ENCODE measurements at places on chromosomes 1 and 21. TPM values are rescaled to one million over a fixed set of nuclear protein-coding genes. Genes with fewer than 3 reads are reported as not detected.

DNA sequence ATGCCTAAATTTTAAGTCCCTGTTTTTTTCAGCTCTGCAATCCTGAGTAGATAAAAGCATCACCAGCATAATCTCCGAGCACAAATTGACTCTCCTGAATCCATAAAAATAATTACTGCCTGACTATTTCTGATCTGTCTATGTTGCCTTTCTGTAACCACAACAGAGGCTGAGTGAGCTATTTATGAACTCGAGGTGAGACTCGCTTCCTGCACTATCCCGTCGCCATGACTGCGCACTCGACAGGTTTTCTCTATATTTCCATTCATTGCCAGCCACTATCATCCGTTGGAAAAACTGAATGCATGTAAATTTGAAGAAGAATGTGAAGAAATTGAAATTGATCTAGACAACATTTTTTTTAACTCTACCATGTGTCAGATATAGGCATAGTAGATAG is 897.2 kb downstream of the ADGRL2 start:
- DNase-seq, result no peak

DNA sequence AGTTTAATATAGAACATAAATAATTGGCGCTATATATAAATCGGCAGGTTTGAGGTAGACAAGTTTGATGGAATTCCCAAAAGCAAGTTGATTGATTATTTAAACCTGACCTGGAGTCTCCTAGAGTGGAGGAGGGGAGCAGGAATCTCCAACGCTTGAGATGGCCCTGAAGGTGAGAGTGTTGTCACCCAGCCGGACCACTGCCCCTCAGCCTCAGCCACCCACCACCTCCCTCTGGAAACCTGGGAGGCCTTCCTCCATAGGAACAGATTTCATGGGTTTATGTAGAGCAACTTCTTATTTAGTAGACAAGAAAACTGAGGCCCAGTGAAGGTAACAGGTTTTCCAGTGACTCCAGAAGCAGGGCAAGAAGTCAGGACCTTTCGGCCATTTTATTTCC is 389.5 kb downstream of the KIF26B start:
- DNase-seq, result no peak

DNA sequence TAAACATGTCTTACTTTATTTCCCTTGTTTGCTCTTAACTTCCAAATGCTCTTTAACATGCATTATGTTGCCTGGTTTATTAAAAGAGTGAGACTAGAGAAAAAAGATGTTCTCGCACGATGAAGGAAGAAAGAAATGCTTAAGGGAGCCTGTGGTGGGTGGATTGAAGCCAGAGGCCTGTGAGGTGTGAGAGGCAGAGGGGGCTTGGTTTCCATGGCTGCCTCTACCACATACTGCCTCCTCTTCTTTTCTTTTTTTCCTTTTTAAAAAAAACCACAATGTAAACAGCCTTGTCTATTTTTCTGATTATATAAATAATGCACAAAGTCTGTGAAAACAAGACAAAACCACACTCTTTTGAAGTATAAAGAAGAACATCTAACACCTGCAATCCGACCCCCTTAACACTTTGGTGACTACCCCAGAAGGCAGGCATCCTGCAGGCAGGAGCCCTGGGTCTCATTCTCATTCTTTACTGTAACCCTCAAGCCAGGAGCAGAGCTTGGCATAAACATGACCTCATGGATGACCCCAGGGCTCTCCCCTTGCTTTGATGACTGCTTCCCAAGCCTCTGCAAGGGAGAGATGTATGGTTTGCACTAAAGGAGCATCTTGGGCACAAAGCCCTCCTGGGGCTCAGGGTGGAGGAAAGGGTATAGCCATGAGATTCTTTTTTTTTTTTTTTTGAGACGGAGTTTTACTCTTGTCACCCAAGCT is 10.1 kb upstream of the PARP1 start:
- no peak for DNase-seq

DNA sequence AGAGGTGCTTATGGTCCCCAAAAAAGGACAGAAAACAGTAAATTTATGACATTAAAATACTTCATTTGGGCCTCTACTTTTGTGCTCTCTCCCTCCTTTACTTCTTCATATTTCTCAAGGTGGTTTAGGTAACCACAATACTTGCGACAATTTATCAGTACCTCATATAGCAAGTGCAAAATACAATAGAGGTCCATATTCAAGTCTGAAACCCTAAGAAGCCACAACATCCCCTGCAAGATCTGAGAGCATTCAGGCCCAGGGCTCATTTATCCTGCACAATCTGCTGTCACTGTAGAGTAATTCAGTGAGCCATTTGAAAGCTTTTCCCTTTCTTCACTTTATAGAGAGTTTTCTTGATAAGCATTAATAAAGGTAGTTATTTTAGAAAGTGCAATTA is 24.2 kb upstream of the ATP6V1G3 start:
- no peak for DNase-seq

GRCh38 chr1:98112626-98113025 is 191.8 kb upstream of the DPYD start:
- no peak for DNase-seq

DNA sequence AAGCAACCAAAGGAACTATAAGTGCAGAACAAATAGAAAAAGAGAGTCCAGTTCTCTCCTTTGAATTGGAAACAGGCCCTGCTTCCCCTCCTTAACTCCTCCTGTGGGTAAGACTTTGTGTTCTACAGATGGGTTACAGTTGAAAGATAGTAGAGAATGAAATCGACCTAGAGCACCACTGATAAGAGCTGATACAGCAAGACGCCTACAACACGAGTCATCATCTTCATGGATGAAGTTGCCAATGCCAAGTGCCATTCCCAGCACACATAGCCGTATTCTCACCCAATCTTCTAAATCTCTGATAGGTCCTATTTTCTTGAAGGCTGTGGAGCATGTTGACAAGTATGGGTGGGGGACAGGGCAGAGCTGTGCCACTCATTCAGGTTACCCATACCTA is 99.8 kb upstream of the CAMK1G start:
- DNase-seq, result no peak

GRCh38 chr1:48333316-48333715 is 110.8 kb downstream of the SLC5A9 start:
- no peak for DNase-seq

- no peak for DNase-seq
Observed at GRCh38 chr1:221138516-221138915, 259.3 kb downstream of the HLX start.

DNA sequence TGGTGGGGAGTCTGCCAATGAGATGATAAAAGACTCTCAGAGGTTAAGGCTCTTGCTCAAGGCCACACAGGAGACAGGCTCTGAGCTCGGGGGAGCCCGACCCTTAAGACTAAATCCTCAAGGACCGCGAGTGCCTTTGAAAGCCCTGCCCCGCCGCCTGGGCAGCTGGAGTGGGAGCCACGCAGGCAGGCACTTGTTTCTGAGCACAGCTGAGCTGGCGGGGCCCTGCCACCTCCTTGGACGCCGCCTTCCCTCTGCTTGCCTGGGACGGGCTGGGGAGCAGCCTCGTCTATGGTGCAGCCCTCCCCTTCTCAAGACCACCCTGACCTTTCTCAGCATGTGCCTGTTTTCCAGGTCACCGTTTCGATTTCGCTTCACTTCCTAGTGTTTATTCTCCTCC is 169.3 kb downstream of the CAMTA1 start:
- peak; percentile 66 for DNase-seq

DNA sequence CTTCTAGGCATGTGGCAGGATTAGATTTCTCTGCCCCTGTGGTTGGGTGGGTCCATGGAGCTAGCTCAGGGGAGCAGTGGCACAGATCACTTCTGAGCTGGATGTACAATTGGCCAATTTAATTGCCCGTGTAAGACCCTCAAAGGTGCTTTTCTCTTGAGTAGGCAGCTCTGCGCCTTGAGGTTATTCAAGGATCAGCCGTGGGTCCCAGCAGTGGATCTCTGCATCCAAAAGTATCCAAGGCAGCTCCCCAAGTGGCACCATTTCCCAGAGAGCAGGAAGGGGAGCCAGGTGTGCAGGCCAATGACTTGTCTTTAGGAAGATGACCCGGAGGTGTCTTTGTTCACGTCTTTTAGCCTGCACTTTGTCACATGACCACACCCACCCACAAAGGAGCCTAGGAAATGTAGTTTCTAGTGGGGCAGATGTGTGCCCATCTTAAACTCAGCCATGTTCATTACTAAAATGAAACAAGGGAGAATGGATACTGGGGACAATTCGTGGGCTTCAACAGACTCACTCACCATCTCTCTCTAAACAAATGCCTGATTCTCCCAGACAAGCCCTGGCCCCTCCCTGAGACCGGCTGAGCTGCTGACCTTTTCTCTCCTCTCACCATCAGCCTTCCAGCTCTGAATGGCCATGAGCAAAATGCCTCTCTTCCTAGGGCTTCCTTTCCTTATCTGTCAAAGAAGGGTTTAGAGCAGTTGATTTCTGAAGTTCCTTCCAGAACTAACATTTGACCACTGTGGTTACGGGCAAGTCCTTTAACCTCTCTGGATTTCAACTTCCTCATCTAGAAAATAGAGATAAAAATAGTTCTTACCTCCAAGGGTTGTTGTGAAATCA is 41.4 kb upstream of the TENT5C start:
- peak; percentile 13 for DNase-seq

- DNase-seq, result no peak
Observed at GRCh38 chr1:202821467-202821866, 10.7 kb downstream of the PCAT6 start.

DNA sequence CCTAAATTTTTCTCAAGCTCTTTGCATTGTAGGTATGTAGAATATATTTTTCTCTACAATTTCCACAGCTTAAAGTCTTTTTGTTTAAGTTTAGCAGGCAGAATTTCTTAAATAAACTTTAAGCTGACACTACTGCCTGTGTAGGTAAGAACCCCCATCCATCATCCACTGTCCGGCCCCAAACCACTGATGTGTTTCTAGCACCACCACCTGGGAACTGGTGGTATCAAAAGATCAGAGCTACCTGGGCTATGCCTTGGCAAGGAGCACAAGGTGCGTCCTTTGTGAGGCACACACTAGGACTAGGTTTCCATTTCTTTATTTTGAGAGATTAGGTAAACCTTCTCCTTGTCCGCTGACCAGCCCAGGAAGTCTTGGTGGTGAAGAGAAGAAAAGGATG is 10.5 kb upstream of the LELP1 start:
- peak; percentile 68 for DNase-seq

DNA sequence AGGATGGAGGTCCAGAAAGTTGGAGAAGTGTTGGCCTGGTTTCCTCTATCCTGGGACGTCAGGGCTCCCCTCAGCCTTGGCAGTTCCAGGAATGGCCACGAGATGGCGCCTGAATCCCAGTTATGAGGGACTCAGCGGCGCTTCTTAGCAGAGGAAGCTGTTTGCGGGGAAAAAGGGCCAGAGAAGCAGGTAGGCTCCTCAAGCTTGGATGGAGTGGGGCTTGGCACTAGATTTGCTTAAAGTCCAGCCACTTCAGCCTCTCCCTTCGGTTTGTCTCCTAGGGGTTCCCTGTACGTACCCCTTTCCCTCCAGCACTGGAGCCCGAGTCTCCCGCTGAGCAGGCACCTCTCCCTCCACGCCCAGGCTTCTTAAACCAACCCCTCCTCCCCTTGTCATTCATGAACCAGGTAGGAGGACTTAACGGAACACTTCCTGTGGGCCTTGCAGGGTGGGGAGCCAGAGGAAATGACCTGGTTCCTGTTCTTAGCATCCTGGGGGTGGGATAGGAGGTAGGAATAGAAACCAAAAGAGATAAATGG is 32.0 kb upstream of the TENT5B start:
- DNase-seq, result peak; percentile 85

DNA sequence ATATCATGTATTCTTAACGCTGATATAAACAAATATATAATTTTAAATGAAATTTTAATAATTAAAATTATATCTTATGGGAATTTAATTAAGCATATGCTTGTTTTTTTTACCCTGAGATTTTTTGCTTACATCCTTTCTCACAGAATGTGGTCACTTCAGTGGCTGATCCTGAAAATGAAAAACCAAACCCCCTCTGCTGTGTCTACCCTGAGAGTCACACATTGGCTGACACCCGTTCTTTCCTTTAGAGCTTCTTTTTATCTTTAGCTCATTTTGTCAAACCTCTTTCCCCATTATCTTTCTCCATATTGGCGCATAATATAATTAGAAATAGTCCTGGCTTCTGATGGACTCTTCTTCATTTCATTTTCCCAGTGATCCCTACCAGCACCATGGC is 10.8 kb upstream of the CACYBP start:
- no peak for DNase-seq

- DNase-seq, result peak; percentile 84
Observed at GRCh38 chr1:46036894-46037839, 95.3 kb downstream of the PIK3R3 start.

GRCh38 chr1:34975338-34975737 is 9.8 kb downstream of the TMEM35B start:
- DNase-seq, result no peak

- peak; percentile 53 for DNase-seq
Observed at GRCh38 chr1:151968058-151968457, 25.6 kb downstream of the S100A10 start.

- DNase-seq, result no peak
Observed at GRCh38 chr1:232493869-232494268, 136.1 kb downstream of the SIPA1L2 start.

GRCh38 chr1:243513726-243514491 is 258.1 kb downstream of the SDCCAG8 start:
- DNase-seq, result peak; percentile 10

DNA sequence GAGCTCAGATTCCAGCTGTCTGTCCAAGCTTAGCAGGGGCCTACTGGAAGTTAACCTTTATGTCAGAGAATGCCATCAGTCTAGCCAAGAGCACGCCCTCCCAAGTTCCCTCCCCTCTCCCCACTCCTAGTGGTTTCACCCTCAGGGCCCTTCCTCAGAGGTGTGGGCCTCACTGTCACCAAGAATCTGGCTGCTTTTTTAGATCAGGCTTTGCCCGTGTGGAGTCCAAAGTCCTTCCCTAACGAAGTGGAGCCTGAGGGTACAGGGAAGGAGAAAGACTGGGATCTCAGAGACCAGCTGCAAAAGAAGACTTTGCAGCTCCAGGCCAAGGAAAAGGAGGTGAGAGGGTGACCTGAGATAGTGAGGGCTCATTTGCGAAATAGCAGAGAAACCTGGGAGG is 4.1 kb downstream of the C1orf74 start:
- DNase-seq, result no peak

DNA sequence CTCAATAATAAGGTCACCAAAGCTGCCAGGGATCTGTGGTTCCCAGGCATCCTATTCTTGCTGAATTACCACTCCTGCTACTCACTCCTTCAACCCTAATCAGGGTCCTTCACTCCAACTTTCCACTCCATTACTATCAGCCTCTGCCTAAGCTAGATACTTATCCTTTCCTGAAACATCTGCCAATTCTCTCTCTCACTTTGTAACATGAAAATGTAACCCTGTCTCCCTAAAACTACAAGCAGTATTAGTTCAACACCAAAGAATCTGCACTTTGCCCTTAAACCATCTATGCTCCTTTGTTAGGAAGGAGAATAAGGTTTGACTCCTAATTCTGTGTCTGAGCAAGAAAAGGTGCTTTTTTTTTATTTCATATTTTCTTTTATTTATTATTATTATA is 15.5 kb upstream of the CXADR start:
- no peak for DNase-seq

MX2 gene
- total RNA-seq, result 2.1 TPM

PPP2R5A gene
- total RNA-seq, result 72.5 TPM

RHD gene
- 0.30 TPM for total RNA-seq

BTF3L4 gene
- total RNA-seq, result 127 TPM

DTL gene
- 108 TPM for total RNA-seq

VSIG8 gene
- total RNA-seq, result not detected

MT1HL1 gene
- not detected for total RNA-seq

CTH gene
- 33.5 TPM for total RNA-seq

FMO3 gene
- not detected for total RNA-seq

ZNF697 gene
- 17.3 TPM for total RNA-seq

LCE3D gene
- total RNA-seq, result not detected

CD48 gene
- total RNA-seq, result 2.2 TPM

CFAP126 gene
- not detected for total RNA-seq

PLA2G2A gene
- not detected for total RNA-seq

LAMC2 gene
- 2.0 TPM for total RNA-seq

RTCA gene
- total RNA-seq, result 44.2 TPM

OR2T2 gene
- not detected for total RNA-seq

SERINC2 gene
- total RNA-seq, result 39.2 TPM

All from H7 (cell line).